AG10803 (cell line): ENCODE measurements at places on chromosomes 6 and 20.
A peak's percentile ranks its signal among the peaks of the same experiment; 100 is the strongest.

DNA sequence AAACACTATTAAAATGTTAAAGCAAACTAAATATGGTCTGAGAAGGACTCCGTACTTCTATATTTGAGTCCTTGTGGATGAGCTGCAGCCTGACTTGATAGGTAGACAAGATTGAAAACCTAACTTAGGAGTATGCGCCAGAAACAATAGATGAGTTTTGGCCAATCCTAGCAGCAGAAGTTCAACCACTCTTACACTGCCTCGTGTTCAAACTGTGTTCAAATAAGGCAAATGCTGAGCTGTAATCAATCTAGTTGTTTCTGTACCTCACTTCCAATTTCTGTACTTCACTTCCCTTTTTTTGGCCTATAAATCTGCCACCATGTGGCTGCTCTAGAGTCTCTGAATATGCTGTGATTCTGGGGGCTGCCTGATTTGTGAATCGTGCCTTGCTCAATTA, 13.2 kb upstream of the SERINC1 start:
- no peak for DNase-seq

GRCh38 chr6:33905071-33905609, 101.3 kb upstream of the MLN start:
- no peak for DNase-seq

- peak; percentile 41 for DNase-seq
These were observed 31.8 kb upstream of the ELMO2 start for GRCh38 chr20:46438156-46438750.

GRCh38 chr20:49432550-49432949, 49.9 kb downstream of the KCNB1 start:
- no peak for DNase-seq

DNA sequence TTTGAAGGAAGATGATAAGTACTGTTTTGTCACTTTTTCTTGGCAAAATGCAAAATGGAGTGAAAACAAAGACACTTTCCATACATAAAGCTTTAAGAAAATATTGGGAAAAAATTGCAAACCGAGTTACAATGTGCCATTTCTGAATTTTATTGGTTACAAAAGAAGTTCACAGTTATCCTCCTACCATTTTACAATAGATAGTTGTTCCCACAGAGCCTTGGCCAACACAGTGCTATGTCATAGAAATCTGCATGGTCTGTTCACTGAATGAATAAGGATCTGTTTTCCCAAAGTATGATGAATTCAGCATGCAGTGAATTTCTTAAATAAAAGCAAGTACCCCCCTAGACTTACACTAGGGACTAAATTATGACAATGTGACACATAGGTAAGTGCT, 268.2 kb upstream of the POU3F2 start:
- no peak for DNase-seq

GRCh38 chr20:15682690-15683089, 890.6 kb downstream of the KIF16B start:
- DNase-seq: no peak

DNA sequence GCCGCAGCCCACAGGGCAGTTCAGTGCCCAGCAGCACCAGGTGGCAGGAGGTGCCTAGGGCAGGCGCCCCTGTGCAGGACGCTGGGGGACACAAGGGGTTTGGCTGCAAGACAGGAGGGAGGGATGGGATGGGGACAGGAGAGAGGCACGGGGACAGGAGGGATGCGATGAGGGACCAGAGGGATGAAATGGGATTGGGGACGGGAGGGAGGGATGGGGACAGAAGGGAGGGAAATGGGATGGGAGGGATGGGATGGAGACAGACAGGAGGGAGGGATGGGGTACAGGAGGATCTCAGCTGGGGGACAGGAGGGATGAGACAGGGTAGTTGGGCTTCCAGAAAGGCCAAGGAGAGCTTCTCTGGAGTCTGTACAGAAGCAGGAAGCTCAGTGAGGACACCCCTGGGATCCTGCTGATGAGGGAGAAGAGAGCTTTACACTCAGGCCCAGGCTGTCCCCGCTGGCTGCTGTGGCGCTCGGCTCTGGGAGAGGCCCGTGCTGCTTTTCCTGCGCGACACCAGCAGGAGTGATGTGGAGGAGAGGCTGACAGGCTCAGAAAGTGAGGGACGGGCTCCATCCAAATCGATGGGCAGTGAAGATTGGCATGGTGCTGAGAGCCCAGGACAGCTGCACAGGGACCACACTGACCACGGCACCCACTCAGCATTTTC, 400.8 kb downstream of the SMOC2 start:
- DNase-seq: no peak

DNA sequence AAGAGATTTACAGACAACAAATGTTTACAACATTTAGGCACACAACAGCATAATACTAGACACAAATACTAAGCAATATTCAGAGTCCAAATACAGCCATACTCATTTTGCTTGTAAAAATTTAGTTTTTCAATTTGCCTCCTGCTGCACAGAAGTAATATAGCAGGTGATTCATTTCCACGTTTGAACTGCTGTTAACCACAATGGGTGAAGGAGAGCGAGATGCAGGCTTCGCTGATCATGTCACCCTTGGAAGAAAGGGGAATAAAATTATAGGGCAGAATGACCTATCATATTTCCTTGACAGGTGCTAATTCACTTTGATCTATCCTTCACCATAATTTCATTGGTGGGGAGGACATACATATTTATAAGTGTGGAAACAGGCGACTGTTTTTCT, 643.8 kb upstream of the AGPAT4 start:
- no peak for DNase-seq

GRCh38 chr6:159249752-159250151, 80.6 kb downstream of the FNDC1 start:
- DNase-seq: peak; percentile 88

DNA sequence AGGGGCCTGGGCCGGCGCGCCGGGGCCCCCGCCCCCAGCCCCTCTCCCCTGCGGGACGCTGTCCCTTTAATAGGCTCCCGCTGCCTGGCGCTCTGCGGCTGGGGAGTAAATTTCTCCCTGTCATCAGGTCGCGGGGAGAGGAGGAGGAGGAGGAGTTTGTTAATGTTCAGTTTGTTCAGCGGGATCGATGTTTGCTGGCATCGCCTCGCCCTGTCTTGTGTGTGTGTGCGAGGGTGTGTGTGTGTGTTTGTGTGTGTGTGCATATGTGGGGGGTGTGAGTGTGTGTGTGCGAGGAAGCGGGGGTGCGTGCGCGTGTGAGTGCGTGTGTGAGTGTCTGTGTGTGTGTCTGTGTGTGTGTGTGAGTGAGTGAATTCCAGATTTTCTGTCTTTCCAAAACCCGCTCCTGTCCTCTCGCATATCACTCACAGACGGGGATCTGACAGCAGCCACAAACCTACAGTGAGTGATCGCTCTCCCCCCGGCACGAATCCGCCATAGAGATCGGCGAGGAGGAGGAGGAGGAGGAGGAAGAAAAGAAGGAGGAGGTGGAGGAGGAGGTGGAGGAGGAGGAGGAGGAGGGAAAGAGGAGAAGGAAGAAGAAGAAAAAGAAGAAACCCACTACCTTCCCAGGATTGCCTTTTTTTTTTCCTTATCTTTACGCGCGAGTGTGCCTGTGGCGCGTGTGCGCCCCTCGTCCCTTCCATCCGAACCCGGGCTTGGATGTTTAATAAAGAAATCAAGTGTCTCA, at the start of gene TSHZ2:
TSS of gene TSHZ2 (plus strand) at position 169 of the 748 bp plus-strand sequence. CDS start 936 bp downstream, outside the sequence.
- peak; percentile 75 for DNase-seq

GRCh38 chr6:116073765-116074440, 13.2 kb upstream of the FRK start:
- DNase-seq: peak; percentile 40

DNA sequence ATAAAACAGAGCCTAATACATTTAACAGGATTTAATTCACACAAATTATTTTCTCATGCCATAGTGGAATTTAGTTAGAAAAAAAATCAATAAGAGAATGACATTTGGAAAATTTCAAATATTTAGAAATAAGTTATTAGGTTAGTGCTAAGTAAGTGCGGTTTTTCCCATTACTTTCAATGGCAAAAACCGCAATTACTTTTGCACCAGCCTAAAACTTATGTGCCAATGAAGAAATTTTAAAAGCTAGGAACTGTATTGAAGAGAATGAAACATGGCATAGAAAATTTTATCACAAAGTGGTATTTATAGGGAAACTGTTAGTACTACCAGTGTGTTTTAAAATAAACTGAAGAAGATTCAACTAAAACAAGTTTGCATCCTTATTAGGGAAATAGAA, 228.3 kb upstream of the FKBP1C start:
- DNase-seq: no peak

DNA sequence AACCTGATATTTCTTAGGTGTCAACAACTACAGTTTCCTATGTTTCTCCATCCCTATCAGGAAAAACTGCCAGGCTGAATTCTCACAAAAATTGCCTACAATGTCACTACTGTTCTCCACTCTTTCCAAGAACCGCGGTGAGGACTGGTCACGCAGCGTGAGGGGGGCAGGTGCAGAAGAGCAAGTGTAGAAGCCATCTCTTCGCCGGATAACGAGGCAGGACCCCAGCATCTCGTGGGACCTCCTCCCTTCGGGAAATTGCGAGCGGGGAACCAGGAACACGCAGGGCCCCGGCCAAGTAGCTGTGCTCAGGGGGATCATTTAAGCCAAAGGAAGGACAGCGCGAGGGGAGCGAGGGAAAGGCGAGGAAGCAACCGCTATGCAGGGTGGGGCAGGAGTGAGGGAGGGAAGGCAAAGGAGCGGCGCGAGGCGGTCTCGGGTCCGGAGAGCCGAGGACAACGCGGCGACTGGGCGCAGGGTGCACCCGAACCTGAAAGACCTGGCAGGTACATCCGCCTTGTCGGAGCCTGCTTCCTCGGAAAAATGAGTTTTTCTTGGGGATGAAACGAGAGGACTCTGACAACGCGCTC, 559 bp downstream of the APMAP start:
- DNase-seq: no peak

- DNase-seq: no peak
These were observed 67.3 kb upstream of the E2F3 start for GRCh38 chr6:20334334-20334733.

- no peak for DNase-seq
These were observed 116.4 kb upstream of the POU3F2 start for GRCh38 chr6:98717988-98718387.

DNA sequence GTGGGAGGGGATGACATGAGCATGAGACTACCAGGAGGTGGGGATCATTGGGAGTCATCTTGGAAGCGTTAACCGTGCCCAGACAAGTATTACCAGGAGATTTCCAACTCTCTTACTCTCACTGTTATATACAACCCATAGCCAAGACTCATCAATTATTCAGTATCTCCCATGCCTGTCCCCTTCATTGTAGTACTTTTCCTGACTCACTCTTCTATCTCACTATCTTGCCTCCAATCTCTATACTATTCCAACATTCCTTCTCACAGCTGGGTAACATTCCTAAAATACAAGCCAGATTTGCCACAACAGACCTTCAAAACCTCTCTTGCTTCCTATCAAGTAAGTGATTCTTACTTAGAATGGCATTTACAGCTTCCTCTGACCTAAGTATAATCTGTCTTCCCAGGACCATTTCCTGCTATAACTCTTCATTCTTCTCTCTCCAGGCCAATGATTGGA, 226.3 kb upstream of the SMLR1 start:
- DNase-seq: peak; percentile 96

GRCh38 chr6:117237561-117237960, 27.8 kb upstream of the VGLL2 start:
- DNase-seq: no peak

GRCh38 chr6:143236151-143236798, 175.6 kb downstream of the AIG1 start:
- DNase-seq: peak; percentile 74

- peak; percentile 31 for DNase-seq
These were observed 241.5 kb upstream of the RNF24 start for GRCh38 chr20:4256874-4257273.

GRCh38 chr6:112156668-112157067, 69.3 kb downstream of the FAM229B start:
- no peak for DNase-seq

GRCh38 chr6:17478223-17478907, 85.0 kb downstream of the CAP2 start:
- DNase-seq: no peak

- peak; percentile 57 for DNase-seq
These were observed 1.1 kb downstream of the MGME1 start for GRCh38 chr20:17969884-17970409.

GRCh38 chr6:48222241-48222640, 111.2 kb upstream of the PTCHD4 start:
- DNase-seq: no peak

DNA sequence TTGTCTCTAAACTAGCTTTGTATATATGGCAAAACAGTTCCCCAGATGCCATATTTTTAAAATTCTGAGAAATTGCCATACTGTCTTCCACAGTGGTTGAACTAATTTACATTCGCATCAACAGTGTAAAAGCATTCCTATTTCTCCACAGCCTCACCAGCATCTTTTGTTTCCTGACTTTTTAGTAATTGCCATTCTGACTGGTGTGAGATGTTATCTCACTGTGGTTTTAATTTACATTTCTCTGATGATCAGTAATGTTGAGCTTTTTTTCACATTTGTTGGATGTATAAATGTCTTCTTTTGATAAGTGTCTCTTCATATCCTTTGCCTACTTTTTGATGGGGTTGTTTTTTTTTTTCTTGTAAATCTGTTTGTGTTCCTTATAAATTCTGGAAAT, 1222.7 kb upstream of the CITED2 start:
- no peak for DNase-seq

GRCh38 chr6:100730001-100730980, 150.8 kb downstream of the ASCC3 start:
- peak; percentile 22 for DNase-seq

DNA sequence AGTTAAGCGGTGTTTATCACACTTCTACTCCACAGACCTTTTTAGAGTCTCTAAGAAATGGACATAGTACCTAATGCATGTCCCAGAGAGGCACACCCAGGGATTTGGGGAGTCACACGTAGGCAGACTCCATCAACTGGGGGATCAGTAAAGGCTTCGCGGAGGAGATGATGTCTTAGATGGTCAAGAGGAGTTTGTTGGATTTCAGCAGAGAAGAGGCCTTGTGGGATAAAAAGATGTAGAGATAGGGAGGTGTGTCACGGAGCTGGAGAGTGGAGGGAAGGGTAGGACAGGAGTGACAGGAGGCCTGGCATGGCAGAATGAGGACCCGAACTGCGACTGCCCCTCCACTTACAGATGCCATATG, 9.1 kb downstream of the DYNLRB1 start:
- no peak for DNase-seq

DNA sequence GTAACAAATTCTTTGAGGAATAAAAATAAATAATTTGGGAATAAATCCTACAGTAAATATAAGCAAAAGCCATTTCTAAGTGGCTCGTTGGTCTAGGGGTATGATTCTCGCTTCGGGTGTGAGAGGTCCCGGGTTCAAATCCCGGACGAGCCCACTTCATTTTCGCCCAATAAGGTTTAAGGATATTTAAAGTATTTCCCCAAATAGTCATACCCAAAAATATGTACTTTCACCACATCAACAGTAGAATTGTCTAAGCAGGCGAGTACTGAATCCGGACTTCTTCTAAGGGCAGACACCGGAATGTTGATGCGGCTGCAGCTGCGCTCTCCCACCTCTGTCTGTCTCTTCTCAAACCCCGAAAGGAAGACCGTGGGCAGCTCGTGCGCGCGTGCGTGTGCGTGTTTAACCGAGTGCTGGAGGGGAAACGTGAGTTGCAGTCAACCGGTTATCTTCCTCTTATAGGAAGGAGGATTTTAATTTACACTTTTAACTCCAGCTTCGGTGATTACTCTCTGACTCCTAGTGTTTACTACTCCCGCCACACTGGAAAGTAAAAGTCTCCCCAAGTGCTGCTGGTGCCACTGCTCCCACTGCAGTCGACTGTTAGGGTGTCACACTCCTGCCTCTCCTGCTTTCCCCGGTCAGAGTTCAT, 155.7 kb upstream of the PRSS16 start:
- DNase-seq: peak; percentile 94
